ENCODE measurements at places on chromosomes 5 and 9. TPM values are rescaled to one million over a fixed set of nuclear protein-coding genes. Genes with fewer than 3 reads are reported as not detected.

DNA sequence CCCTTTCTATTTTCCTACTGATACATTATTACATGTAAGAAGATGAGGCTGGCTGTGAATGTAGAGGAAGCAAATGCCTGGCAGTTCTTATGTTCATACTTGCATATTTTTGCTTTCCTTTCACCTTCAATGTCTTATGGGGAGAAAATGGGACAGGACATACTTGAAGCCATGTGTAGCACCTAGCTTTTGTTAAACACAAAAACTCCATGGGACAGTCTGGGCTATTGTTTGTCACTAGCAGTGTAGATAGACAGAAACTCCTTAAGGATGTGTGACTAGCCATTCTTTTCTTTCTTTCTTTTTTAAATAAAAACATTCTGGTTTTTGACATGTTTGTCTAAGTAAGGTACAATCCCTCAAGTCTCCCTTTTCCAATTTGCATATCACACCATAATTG, 122.7 kb downstream of the ARL15 start:
- no peak for DNase-seq

- DNase-seq: no peak
Observed at GRCh38 chr9:22682536-22682935, 235.9 kb downstream of the DMRTA1 start.

- DNase-seq: no peak
Observed at GRCh38 chr5:92852219-92852618, 728.8 kb downstream of the NR2F1-AS1 start.

DNA sequence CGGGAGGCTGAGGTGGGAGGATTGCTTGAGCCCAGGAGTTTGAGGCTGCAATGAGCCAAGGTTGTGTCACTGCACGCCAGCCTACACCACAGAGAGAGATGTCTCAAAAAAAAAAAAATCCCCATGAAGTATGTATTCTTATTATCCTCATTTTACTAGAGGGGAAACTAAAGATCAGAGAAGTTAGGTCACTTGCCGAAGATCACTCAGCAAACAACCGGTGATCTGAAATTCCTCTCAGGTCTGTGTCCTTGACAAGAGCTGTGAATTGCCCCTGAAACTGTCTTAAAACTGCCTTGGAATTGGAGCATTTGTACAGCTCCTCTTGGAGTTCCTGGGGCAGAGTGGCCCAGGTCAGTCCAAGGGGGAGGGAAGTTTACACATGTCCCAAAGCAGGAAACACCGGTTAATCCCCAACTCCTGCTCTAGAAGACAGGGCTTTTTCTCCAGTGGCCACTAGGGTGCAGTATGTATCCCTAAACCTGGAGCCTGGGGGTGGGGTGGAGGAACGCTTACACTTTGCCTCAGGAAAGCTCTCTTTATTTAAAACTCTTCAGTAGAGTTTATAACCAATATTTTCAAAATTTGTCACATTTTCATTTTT, 27.6 kb downstream of the AQP7 start:
- peak; percentile 87 for DNase-seq

DNA sequence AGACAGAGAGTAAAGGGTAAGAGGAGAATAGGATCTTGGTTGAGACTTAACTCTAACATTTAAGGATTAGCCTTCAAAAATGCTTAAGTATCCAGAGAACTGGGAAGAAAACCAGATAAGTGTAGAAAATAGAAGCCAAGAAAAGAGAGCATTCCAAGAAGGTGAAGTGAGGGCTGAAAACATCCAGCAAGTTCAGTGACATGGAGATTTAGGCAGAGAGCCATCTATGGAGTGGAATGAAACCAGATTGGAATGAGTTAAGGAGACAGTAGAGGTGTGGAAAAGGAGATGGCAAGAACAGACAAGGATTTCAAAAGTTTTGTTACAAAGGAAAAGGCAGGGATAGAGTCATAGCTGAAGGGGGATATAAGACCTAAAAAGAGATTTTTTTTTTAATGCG, 188.1 kb downstream of the TRPM3 start:
- no peak for DNase-seq

GRCh38 chr9:87685441-87685840, 40.5 kb upstream of the CTSL start:
- no peak for DNase-seq

DNA sequence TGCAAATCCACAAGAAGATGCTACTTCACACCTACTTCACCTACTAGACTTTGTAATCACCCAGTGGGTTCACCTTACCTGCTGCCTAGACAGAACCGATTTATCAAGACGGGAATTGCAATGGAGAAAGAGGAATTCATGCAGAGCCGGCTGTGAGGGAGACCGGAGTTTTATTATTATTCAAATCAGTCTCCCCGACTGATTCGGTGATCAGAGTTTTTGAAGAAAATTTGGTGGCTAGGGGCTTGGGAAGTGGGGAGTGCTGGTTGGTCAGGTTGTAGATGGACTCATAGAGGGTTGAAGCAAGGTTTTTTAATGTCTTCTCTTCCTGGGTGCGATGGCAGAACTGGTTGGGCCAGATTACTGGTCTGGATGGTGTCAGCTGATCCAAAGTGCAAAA, 23.4 kb downstream of the SFXN1 start:
- no peak for DNase-seq

- no peak for DNase-seq
Observed at GRCh38 chr5:129048509-129048908, 46.0 kb upstream of the ISOC1 start.

DNA sequence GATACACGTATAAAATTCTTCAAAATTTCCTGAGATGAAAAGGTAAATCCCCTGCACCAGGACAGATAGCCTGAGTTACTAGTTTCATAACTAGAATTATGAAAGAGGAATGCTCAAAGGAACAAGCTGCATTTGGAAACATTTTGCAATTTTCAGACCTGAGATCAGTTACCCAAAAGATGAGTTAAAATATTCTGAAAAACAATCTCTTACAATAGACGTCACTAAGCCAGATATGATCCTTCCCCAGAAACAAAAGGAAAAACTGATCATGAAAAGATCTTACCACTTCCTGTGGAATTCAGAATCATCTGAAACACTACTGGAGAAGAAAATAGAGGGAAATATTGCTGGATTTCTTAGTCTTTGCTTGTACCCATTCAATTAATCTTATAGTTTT, 204.7 kb downstream of the ARRDC3 start:
- no peak for DNase-seq

DNA sequence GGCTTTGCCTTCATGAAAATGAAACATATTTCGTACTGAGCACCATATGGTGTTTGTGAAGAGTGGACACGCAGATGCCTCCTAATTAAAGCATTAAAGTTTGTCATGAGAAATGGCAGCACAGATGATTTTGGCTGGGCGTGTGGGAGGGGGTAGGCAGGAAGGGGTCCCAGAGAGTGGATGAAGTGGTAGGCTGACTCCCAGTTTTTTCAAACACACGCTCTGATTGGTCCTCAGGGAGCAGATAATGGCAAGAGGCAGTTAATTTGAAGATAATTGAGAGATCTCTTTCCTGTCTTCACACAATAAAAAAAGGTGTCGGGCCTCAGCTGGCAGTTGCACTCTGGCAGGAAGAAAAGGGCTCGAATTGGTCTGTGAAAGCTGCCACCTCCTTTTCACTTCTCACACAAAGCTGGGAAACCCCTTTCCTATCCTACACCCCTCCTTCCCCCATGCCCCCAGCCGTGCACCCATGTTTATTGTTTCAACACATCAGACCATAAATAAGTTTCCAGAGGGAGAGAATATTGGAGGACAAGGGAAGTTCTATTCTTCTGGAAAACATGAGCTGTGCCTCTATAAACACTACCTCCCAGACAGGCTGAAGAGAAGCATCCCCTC, 429.6 kb downstream of the ARHGEF28 start:
- DNase-seq: no peak

GRCh38 chr5:54254482-54255198, 55.7 kb downstream of the ARL15 start:
- no peak for DNase-seq

- peak; percentile 81 for DNase-seq
Observed at GRCh38 chr5:56561-57290, 35.2 kb upstream of the PLEKHG4B start.

- DNase-seq: peak; percentile 64
Observed at GRCh38 chr9:78030296-78030552, 1.4 kb downstream of the GNAQ start.

- no peak for DNase-seq
Observed at GRCh38 chr5:154316223-154316935, 125.8 kb downstream of the GALNT10 start.

GRCh38 chr5:322281-322941, 897 bp downstream of the AHRR start:
- DNase-seq: peak; percentile 86

GRCh38 chr5:15009420-15009819, 137.8 kb upstream of the ANKH start:
- no peak for DNase-seq

DNA sequence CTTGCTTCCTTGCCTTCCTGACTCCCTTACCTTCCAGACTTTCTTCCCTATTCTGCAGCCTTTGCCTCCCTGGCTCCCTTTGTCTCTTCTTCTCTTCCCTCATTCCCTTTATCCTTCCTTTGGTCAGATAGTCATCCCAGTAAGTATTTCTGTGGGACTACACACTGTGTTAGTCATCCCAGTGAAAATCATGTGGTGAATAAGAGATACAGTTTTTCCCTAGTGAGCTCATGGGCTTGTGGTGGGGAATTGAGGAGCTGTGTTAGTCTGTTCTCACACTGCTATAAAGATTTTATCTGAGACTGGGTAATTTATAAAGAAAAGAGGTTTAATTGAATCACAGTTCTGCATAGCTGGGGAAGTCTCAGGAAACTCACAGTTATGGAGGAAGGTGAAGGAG, 109.8 kb upstream of the EDIL3 start:
- no peak for DNase-seq

DNA sequence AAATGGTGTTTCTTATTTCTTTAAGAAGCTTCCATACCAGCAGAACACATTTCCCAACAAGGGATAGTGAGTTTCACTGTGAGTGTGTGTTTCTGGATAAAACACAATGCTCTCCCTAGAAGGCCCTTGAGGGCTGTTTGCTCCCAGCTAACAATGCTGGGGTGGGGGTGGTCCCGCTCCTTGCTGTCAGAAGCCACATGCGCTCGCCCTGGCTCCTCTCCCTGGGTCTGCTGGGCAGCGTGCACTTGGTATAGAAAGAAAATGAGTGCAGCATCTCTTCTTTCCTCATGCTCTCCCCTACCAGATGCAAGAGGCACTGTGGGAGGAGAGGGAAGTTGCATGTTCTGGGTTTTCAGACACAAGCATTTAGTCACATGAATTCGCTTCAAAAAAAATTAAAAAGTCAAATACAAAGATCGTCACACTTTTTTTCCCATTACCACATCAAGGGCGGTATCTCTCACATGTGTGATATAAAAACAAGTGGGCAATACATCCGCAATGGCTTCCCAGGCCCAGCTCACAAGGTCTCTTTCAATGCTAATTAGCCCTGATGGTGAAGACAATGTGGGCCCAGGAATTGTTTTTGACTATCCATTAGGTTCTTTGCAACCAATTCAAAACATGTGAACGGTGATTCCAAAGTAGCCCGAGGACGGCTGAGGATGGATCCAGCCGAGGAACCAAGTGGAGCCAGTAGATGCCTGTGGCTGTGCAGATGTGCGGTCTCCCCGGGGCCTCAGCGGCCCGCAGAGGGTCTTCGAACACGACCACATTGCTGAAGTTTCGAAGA, 603.6 kb downstream of the IRX1 start:
- no peak for DNase-seq

- no peak for DNase-seq
Observed at GRCh38 chr5:42851481-42851880, 39.8 kb upstream of the SELENOP start.

DNA sequence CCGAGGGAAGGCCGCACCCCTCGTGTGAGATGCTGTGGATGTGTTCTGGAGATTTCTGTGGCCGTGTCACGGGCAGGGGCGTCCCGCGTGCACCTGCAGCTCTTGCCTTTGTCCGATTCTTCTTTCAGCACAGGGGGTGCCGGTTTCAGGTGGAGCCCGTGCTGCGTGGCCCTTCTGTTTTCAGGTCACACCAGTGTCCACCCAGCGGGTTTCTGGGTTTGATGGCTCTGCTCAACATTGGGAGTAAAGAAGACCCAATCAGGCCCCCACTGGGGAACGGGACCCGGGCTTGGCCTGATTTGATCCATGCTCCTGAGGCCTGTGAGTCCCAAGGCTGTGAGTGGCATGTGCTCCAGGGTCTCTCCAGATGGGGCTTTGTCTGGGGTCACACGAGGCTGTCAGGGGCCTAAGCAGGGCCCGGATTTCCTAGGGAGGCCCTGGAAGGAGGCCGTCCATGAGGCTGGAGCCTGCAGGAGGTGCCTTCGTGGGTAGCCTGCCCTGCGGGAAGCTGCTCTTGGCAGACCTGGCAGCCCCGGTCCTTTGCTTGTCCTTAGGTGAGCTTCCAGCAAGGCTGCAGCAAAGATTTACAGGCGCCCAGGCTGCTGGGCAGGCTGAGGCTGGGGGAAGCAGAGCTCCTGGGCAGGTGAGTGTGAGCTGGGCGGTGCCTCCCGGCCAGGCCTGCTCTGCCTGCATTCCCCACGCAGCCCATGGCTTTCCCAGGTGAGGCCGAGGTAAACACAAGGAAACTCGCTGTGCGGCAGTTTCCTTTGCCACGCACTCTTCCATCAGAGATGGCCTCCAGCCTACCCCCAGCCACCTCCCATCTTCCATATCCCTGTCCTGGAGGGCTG, 12.8 kb downstream of the MRPL36 start:
- peak; percentile 52 for DNase-seq

DNA sequence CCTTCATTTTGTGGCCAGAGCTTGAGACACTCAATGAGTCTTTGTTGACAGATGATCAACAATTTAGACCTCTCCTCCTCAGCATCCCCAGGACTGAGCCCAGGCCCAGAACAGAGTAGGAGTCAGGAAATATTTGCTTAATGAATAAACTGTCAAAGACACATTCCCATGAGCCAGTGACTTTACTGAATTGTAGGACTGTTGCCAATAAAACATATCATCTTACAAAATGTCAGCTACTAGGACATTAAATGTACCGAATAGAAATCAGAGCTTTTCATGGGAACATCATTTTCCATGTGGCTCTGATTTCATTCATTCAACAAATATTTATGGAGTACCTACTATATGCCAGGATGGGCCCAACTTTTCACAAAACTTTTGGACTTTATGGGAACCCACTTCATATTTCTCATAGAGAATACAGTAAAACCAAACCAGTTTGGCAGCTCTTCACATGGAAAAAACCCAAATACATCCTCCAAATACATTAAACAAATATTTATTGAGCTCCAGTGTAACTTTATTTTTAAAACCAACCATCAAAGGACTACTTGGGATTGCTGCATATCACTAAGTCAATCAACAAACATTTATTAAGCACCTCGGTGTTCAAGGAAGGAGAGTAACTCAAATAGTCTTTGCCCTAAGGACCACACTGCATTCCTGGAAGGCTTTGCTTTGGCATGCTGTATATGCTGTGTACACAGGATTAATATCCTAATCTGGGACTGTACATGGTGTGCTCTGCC, 11.4 kb downstream of the VDAC1 start:
- DNase-seq: no peak

The CCDC180 gene
- total RNA-seq: 6.2 TPM

The SPATA31D4 gene
- total RNA-seq: not detected

The PLAC8L1 gene
- total RNA-seq: 0.44 TPM

The STPG3 gene
- not detected for total RNA-seq

The CCL27 gene
- 0.41 TPM for total RNA-seq

The CDC14B gene
- 38.5 TPM for total RNA-seq

The LEAP2 gene
- total RNA-seq: 0.94 TPM

The SLC45A2 gene
- total RNA-seq: not detected

The PGGT1B gene
- total RNA-seq: 7.6 TPM

The PCSK1 gene
- 9.2 TPM for total RNA-seq

The KCNT1 gene
- total RNA-seq: 0.10 TPM

The C5orf52 gene
- not detected for total RNA-seq

The GABRA6 gene
- total RNA-seq: not detected

The TLX3 gene
- total RNA-seq: not detected

The PCDHA1 gene
- not detected for total RNA-seq

The CRHBP gene
- 2.3 TPM for total RNA-seq

The FSTL4 gene
- total RNA-seq: 2.4 TPM

Data from H7 (cell line).